ENCODE measurements at places on chromosomes 3 and 15.

DNA sequence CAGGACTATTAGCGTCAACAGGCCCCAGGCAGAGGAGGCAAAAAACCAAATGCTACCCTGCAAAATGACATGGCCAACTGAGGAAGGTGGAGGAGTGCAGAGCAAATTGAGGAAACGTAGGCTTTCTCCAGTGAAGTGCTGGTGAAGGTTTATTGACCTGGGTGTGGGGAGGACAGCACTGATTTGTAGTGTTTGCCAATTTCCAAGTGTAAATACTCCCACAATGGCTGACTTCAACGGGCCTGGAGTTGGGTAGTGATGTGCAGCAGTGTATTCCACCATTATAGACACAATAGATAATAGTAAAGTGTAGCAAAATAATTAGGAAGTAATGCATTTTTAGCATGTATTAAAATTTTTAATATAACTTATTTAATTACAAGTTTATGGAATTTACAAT, 32.2 kb upstream of the TPM1 start:
- no peak for DNase-seq

DNA sequence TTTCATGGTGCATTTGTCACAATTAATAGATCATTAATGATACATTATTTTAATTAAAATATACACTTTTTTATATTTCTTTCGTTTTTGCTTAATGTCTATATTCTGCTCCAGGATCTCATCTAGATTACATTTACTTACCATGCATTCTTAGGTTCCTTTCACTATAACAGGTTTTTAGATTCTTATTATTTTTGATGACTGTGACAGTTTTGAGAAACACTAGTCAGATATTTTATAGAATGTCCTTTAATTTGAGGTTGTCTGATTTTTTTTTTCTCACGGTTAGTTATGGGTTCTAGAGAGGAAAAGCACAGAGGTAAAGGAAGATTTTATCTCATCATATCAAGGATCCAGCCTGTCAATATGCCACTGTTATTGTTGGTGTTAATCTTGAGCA, 595.8 kb upstream of the BCHE start:
- no peak for DNase-seq

DNA sequence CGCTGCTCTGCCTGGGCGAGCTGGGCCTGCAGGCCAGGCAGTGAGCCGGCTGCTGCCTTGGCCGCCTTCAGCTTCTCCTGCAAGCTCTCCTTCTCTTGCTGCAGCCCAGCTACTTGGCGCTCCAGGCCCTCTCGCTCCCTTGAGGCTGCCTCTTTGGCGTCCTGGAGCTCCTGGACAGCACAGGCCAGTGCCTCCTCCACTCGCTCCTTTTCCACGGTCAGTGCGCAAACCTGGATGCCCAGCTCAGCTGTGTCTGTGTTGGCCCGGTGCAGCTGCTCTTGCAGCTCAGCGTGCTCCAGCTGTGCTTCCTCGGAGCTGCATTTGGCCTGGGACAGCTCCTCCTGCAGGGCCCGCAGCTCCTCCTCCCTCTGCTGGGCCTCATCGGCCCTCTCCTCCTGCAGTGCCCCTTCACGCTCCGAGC, 23.1 kb downstream of the CXCR6 start:
- DNase-seq, result no peak

- no peak for DNase-seq
These were observed 97.9 kb upstream of the PFN2 start for GRCh38 chr3:150068440-150069153.

DNA sequence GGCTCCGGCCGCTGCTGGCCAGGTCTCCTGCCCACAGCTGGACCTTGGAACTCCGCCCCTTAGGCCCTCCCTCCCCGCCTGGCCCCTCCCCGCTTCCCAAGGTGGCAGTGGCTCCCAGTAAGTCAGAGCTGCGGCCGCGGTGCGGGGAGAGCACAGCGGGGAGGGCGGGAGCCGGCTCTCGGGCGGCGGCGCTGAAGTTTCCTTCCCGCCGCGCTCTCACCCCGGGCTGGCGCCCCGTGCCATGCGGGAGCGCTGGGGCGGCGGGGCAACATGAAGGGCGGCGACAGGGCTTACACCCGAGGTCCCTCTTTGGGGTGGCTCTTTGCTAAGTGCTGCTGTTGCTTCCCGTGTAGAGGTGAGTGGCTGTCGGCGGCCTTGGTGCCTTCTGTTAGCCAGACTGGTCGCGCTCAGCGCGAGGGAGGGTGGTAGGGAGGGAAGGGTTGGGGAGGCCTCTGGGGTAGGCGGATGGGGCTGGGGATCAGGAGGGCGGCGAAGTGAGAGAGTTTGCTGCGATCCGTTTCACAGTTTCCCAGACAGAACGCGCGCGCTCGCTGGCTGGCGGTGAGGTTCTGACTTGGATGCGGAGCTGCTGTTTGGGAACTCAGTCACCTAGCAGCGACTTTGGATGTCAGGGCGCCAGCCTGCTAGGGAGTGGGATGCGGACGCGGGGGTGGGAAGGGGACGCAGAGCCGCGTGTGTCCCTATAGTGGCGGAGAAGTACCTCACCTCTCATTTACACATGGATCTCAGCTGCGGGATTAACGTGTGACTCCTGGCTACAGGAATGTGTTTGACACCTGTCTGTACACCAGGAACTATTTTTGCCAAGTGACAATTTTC, 145.5 kb upstream of the UMPS start:
- DNase-seq, result peak; percentile 19

DNA sequence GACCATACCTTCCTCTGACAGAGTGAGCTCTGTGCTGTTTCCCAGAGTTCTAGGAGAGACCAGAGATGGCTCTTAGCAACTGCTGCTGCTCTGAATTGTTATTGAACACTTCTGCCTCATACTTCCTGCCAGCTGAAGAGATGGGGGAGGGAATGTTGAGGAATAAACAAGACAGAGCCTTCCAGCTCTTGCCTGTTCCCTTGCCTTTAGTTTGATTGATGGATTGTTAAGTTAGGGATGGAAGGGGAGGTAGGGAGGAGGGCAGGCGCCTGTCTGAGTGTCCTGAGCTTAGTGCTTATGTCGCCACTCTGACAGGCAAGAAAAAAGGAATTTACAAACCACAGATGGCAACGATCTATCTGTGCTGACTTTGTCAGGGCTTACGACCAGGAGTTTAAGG, 42.8 kb downstream of the ZNF609 start:
- DNase-seq, result no peak

- no peak for DNase-seq
These were observed 64.3 kb downstream of the LEO1 start for GRCh38 chr15:51907136-51907862.

Measured in activated T-cell treated with anti-CD3 and anti-CD28 coated beads for 1 hour (primary cell).